ENCODE measurements at places on chromosomes 2 and 18.

GRCh38 chr2:230939066-230939591 is 14.1 kb upstream of the GPR55 start:
- DNase-seq: no peak

DNA sequence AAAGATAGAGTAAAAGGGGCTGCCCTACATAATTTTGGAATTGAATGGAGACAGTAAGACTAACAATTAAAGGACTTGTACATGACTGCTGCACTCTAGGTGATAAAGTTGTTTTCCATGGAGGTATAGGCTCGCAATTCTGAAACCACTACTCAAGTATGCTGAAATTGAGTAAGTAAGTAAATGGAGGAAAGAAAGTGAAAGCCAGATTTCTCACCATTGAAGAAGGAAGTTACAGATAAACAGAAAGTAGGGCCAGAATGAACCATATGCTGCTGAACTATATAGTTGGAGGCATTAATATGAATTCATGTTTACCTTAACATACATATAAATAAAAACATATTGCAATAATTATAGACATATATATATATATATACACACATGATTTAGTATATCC is 225.7 kb upstream of the ST6GAL2 start:
- DNase-seq: no peak

DNA sequence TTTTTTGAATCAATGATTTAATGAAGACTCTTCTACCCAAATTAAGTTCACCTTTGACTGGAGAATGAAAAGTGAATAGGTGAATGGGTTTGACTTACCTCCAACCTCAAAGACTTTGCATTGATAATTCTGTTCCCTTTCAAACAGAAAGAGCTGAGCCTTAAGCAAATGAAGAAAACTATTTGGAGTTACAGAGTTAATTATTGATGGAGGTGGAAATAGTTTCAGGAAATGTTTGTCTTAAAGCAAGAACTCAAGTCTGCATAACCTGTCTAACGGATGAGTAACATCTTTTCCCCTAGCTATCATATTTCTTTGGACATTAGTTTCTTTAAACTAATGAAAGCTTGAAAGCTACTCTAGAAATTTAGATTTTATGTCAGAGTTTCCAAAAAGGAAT is 166.5 kb downstream of the CERS6 start:
- no peak for DNase-seq

DNA sequence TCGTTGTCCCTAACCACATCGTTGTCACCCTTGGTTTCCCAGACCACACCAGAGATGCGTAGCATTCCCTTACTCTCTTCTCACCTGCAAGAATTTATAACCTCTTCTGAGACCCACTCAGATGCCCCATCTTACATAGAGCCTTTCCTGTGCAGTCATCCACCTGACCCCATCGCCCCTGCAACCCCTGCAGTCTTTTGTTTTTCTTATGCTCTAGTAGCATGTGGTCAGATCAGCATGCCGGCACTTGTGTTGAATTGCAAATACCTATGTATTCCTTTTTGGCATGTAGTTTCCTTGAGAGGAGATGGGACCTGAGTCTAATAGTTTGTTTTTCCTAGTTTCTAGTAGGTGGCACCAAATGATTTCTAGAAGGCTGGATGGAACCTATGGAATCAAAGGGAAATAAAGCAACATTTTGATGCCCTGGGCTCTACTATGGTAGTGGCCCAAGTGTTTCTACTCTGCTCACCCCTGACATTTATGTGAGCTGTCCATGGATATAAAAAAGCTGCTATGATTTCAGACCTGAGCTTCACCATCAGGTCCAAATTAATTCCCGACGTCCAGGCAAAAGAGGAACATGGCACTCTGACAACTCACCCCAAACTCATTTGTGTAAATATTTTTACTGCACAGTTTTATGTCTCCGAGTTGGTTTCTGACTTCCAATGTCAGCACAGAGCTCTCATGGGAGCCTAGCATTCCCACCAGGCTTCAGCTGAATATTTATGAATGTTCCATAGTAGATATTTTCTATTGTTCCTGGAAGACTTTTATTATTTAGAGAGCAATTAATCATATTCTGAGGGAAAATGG is 143.6 kb downstream of the RNF144A start:
- DNase-seq: no peak

- no peak for DNase-seq
Observed at GRCh38 chr2:180015951-180016709, 9.0 kb upstream of the CWC22 start.

DNA sequence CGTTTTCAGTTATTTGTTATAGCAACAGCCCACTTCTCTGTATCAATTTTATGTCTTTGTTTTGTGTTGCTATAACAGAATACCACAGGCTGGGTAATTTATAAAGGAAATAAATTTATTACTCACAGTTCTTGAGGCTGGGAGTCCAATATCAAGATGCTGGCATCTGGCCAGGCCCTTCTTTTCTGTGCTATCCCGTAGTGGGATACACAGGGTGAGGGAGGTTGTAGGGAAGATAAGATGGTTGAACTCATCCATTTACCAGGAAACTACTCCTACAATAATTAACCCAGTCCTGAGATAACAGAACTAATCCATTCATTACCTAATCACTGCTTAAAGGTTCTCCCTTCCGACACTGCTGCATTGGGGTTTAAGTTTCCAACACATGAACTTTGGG is 220.7 kb downstream of the TPGS2 start:
- DNase-seq: no peak

DNA sequence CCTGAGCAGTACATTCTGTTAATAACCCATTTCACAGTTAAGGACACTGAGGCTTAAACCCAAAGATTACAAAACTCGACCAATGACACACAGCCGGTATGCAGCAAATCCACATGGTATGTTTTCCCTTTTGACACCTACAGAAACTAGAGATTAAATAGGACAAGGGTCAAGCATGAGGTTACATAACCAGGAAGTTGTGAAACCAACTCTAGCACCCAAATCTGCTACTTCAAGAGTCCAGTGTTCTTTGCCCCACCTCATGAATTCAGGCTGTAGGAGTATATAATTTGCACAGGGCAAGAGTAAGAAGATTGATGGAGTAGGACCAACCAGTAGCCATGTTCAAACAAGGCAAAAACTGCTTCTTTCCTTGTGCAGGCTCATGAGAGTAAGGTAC is 249.8 kb downstream of the BCL11A start:
- DNase-seq: no peak

DNA sequence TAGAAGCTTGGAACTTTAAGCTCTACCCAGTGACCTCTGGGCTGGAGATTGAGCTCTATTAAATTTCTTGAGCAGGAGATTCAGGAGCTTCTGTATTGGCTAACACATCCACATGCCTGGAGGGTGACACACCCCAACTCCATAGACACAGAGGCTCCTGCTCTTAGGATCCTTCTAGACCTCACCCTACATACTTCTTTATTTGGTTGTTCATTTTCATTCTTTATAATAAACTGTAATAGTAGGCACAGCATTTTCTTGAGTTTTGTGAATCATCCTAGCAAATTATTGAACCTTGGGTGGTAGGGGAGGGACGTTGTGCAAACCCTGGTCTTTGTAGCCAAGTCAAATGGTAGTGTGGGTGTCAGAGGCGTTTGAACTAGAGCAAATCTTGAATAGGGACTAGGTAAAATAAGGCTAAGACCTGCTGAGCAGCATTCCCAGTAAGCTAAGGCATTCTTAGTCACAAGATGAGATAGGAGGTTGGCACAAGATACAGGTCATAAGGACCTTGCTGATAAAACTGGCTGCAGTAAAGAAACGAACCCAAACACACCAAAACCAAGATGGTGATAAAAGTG is 323.8 kb upstream of the GALNT5 start:
- no peak for DNase-seq

DNA sequence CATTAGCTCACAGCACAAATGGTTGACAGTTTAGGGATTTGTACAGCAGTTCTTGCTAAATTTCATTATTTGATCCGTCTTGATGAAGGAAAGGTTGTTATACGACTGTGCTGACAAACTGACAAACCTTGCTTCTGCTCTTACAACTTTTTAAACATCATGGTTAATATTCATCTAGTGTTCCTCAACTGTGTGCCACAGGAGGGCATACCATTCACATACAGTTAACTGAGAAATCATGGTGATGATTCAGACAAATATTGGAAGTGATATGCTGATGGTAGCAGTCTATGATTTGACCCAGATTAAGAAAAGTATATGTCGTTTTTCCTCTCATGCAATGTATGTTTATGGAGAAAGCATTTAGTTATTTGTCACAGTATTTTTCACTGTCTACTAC is 129.8 kb upstream of the FSIP2 start:
- DNase-seq: no peak

DNA sequence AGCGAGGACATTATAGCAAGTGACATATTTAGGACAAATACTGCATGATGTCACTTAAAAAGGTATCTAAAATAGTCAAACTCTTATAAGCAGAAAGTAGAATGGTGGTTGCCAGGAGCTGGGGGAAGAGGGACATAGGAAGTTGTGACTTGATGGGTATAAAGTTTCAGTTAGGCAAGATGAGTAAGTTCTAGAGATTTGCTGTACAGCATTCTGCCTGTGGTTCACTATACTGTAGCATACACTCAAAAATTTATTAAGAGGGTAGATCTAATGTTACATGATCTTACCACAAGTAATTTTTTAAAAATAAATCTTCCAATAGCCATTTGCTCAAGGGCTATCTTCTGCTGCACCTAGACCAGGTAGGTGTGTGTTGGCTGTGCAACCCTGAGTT is 78.1 kb upstream of the NPAS2 start:
- DNase-seq: no peak

DNA sequence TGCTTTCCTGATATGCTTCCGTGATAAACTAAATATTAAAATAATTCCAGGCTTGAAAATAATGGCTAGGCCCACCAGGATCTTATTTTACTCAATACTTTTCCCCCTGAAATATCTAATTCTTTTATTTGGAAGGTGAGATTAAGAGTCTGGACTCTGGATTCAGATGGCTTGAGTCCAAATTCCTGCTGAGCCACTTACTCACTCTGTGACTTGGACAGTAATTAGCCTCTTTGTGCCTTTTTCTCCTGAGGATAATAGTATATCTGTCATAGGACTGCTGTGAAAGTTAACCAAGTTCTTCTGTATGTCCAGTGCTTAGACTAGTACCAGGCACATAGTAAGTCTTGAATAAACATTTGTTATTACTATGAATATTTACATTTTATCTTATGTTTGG is 127.3 kb upstream of the ERBB4 start:
- DNase-seq: no peak

DNA sequence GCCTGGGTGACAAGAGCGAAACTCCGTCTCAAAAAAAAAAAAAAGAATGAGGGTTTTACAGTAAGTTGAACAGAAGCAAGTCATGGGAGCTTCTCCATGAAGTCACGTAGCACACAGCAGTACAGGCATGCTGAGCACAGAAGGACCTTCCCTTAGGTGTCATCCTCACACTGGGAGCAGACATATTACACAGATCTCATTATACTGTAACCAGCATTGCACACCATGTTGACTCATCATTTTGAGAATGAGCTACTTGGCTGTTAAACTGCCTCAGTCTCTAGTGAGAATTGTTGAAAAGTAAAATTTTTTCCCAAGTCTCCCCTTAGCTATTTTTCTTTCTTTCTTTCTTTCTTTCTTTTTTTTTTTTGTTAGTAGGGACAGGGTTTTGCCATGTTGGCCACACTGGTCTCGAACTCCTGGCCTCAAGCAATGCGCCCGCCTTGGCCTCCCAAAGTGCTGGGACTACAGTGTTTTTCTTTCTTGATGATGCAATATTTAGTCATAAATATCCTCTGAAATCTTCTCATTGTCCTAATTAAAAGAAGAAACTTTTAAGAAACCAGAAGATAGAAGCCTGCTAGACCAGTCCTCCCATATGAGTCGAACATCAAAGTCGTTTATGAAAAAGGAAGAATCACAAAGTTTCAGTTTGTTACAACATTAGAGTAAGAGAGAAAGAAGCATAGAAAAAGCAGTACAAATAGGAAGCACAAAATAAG is 37.9 kb upstream of the PPP1CB start:
- no peak for DNase-seq

- no peak for DNase-seq
Observed at GRCh38 chr2:140586379-140586778, 1544.4 kb downstream of the LRP1B start.

- no peak for DNase-seq
Observed at GRCh38 chr2:167144179-167144898, 256.1 kb downstream of the XIRP2 start.

DNA sequence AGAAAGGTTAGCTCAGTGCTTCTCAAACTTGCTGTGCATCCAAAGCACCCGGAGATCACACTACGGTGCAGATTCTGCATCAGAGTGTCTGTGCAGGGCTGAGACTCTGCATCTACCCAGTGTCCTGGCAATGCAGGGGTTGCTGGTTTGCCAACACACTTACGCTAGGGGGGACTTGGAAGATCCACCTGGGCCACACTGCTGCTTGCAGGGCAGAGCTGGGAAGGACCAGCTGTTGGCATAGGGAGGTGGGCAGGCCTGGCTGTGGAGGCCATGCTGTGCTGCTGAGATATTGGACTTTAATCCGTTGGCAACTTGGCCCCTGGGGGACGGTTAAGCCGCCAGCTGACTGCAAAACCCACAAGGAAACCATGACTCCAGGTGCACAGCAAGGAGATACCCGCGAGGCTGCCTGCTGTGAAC is 397.6 kb upstream of the HS6ST1 start:
- DNase-seq: no peak

DNA sequence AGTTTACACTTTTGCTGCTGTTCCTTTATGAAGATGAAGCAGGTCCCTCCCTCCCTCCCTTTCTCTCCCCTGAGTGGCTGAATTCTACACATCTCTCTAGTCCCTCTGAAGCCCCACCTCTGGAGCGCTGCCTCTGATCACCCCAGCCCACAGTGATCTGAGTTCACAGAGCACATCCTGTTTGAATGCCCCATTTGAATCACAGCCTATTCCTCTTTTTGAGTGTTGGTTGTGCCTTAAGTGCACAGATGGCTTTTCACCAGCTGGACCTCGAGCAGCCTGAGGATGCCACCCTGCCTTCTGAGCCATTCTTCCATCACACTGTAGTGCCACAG is 87.1 kb downstream of the ITGB1BP1 start:
- no peak for DNase-seq

- peak; percentile 28 for DNase-seq
Observed at GRCh38 chr2:47174733-47175361, 19.7 kb upstream of the STPG4 start.
